Ureter (tissue), 1 donor: ENCODE measurements at places on chromosomes 2 and 18. TPM values are rescaled to one million over a fixed set of nuclear protein-coding genes. Genes with fewer than 3 reads are reported as not detected.

DNA sequence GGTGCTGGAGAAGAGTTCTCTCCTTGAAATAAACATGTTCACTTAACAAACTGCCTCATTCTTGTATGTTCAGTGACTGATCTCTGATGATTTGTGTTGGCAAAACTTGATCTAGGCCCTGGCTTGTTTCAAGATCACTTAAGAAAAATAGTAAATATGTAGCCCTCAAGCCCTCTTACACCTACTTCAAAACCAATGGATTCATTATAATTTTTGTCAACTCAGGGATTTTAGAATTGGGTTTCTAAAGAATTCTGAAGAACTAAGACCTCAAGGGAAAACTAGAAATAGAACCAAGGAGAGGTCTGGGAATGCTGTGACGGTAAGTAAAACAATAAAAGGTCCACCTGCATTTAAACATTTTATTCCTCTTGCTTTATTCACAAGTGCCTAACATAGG, 1731.6 kb upstream of the CELF4 start:
- DNase-seq: no peak

GRCh38 chr2:130727286-130727924, 1.5 kb upstream of the GPR148 start:
- DNase-seq: peak; percentile 90

DNA sequence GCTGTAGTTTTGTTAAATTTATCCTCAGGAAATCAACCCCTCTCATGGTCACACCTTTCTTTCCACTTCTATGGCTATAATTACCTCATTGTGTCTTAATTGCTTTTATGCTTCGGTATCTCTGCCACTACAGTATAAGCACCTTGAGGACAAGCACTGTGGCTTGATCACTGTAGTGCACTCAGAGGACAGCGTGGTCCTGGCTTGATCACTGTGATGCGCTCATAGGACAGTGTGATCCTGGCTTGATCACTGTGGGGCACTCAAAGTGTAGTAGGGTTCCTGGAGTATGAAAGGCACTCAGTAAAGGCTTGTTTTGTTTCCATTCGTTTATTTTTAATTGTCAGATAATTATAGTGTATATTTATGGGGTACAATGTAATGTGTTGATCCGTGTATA, 44.2 kb downstream of the DTNA start:
- no peak for DNase-seq

DNA sequence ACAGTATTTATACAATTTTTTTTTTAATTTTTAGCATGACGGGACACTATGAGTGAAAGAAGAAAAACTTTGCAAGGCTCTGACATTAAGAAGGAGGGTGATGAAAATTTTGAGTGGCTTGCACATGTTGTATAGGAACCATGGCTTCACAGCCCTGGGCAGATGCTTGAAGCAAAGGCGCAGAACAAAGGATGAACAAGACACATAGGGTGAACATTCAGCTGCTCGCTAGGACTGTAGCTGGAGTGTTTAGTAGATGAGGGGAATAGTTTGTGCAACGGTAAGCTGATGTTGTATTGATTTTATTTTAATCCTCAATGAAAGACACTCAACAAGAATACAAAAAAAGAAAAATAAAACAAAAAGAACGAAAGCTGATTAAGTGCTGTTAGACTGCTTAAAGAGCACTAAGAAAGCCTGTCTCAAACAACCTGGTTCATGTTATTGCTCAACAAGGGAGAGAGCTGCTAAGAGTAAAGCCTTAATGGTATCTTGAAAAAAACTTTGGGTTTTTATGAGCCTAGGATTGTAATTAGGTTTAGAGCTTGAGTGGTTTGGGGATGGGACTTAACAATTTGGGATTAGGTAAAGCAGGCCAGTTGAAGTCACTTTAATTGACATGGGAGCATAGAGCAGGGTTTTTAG, 41.2 kb upstream of the GCFC2 start:
- no peak for DNase-seq

- no peak for DNase-seq
Observed at GRCh38 chr2:227903381-227903780, 31.9 kb downstream of the DAW1 start.

- no peak for DNase-seq
Observed at GRCh38 chr2:42125841-42126594, 43.1 kb upstream of the EML4 start.

GRCh38 chr2:186718903-186719302, 25.0 kb downstream of the FAM171B start:
- no peak for DNase-seq

DNA sequence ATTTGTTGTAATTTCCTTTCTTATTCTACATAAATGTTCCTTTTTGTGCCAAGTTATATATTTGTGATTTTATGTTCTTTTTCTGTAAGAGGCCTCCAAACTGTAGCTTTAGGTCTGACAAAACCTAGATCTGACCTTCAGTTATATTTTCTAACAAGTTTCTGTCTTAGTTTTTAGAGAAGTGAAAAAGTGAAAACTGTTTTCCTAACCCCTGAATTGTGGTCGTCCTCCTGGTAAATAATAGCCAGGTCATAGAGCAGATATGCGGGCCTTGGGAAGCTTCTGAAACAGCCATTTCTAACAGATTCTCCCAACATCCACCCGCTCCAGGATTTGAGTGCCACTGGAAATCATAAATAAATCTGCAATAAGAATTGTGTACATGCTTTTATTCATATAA, 398.4 kb upstream of the CWC22 start:
- DNase-seq: no peak

- DNase-seq: no peak
Observed at GRCh38 chr2:20615466-20616241, 35.2 kb downstream of the HS1BP3 start.

GRCh38 chr2:134602666-134603065, 116.1 kb downstream of the TMEM163 start:
- no peak for DNase-seq

- DNase-seq: no peak
Observed at GRCh38 chr2:64317707-64318475, 136.1 kb upstream of the LGALSL start.

- DNase-seq: no peak
Observed at GRCh38 chr2:134397146-134397896, 143.4 kb downstream of the MGAT5 start.

DNA sequence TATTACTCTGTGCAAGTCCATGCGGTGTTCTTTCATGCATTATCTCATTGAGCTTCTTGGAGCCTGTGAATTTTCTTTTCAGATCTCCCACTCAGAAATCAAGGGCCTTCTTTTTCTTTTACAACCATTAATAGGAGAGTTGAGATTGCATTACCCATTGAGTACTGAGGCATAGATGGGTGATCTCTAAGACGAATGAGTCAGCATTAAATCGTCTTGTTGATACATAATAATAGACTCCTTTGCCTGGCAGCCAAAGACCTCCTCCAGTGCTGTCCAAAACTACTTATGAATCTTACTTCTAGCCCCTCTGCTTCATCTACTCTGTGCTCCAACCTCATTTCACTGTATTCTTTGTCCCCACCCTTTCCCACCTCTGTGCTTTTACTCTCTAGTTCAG, 180.5 kb downstream of the AGPS start:
- DNase-seq: no peak

- DNase-seq: no peak
Observed at GRCh38 chr2:188619146-188619545, 327.5 kb downstream of the GULP1 start.

- no peak for DNase-seq
Observed at GRCh38 chr18:8036551-8036950, 469.4 kb downstream of the PTPRM start.

DNA sequence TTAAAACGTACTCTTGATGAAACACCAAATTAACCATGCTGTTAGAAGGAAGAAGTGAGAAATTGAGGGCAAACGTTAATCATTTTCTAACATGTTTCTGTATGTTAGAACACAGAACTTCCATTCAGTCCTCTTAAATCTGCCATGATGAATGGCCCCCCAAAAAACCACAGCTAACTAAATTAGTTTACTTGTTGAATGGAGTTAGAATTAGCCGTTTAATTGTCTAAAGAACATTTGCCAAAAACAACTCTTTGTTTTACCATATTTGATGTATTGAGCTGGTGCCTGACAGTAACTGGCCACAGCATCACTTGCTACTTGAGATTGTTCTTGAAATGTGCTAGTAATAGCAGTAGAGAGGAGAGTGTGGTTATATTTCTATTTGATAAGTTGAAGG, 12.7 kb downstream of the CCNYL1 start:
- DNase-seq: no peak

GRCh38 chr2:20680744-20681375, 13.9 kb downstream of the GDF7 start:
- DNase-seq: no peak

GRCh38 chr2:54499661-54500060, 43.5 kb downstream of the SPTBN1 start:
- DNase-seq: no peak

DNA sequence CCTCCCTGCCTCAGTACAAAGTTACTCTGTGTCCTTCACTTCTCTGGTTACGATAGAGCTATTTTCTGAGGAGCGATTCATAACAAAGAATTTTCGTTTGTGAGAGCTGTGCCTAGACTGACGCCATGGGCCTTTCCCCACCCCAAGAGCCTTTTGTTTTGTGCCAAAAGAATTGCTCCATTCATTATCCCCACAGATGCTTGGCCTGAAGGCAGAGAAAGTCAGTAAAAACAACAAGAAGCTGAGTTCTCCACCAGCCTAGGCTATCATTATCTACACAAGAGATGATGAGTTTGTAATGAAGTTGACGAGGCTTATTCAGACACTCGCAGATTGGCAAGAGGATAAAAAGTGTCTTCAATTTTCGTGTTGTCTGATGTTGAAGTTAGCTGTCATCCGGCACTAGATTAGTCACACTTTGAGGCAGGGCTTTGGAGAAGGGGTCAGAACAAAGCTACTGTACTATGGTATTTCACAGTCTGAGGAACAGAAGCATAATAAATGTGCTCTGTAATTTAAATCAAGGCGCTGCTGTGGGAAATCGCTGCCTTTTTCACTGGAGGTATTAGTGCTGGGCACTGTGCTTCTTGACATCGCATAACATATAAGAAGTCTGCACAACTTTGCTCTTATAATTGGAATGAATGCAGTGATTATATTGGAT, 278.4 kb upstream of the FIGN start:
- DNase-seq: no peak

- DNase-seq: no peak
Observed at GRCh38 chr2:38100328-38100727, 24.4 kb upstream of the CYP1B1 start.

DNA sequence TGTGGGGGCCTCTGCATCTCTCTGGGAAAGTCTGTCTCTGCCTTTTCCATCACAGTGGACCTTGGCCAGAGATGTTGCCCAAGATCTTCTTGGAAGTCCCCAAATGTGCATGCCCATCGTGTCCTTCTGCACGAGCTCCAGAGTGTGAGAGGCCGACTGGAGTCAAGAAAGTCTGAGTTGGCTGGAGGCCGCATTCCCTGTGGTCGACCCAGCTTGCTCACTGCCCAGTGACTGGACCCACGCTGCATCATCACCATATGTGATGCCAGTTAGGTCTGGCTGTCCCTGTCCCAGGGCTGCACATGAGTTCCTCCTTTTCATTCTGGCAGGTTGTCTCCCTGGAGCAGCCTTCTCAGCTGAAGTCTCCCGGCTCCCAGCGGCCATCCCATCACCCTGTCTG, 93.8 kb downstream of the ARL4C start:
- DNase-seq: no peak

- peak; percentile 67 for DNase-seq
Observed at GRCh38 chr2:153871231-153872221, at the start of gene GALNT13. Gene GALNT13 (plus strand): TSS chr2:153871922.

DNA sequence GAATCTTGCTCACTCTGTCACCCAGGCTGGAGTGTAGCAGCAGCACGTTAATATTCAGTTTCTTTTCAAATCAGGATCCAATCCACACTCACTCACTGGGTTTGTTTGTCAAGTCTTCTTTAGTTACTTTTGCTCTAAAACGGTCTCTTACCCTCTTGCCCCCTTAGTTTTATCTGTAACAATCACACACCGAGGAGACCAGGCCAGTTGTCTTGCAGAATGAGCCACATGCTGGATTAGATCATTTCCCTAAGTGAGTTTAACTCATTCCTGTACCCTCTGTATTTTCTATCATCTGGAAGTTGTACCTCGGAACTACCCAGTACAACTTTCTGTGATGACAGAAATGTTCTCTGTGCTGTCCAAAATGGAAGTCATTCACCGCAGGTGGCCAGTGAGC, 20.7 kb upstream of the TOGARAM2 start:
- no peak for DNase-seq

- no peak for DNase-seq
Observed at GRCh38 chr2:192719629-192720028, 524.9 kb upstream of the TMEFF2 start.

- DNase-seq: no peak
Observed at GRCh38 chr2:15914596-15915385, 25.6 kb upstream of the MYCN start.

- no peak for DNase-seq
Observed at GRCh38 chr2:218582076-218582475, 13.4 kb downstream of the CNOT9 start.

GRCh38 chr18:8139891-8140406, 469.3 kb upstream of the RAB12 start:
- no peak for DNase-seq

DNA sequence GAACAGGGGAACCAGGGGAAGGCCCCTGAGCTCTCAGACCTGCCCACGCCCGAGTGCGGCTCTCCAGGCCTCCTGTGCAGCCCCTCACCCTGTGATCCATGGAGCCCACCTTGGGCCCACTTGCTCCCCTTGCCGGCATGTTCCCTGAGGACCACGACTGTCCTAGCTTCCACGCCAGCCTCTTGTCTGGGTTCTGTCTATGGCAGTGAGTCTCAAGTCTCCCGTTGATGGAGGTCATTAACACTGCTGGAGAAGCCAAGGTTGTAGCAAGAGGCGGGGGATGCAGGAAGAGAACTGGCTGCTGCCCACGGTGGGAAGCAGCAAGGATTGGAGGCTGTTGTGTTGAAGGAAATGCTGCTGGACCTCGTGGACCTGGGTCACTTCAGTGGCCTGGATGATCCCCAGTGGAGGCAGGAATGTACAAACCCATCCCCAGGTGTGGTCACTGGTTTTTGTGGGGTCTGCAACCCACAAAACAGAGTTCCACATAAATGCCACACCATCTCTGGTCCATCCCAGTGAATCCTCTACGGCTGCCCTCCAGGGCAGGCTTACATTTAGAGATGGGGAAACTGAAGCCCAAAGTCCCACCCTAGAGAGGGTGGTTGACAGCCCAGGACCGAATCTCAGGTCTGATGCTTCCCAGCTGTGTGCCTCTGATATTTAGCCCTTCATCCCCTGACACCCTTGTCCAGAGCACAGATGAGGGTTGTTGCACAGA, 150.3 kb downstream of the NDUFA10 start:
- peak; percentile 22 for DNase-seq

GRCh38 chr18:10776493-10776892, 250.7 kb downstream of the NAPG start:
- no peak for DNase-seq

TMEFF2 gene
- total RNA-seq: 4.8 TPM

IL18R1 gene
- 12.4 TPM for total RNA-seq

SCYGR4 gene
- not detected for total RNA-seq

ANKRD62 gene
- not detected for total RNA-seq

B4GALT6 gene
- 8.9 TPM for total RNA-seq

HPCAL1 gene
- total RNA-seq: 17.5 TPM

ITGB6 gene
- total RNA-seq: 96.3 TPM

IL37 gene
- total RNA-seq: not detected

EIF2AK2 gene
- total RNA-seq: 47.7 TPM

ABCG5 gene
- total RNA-seq: not detected

APLF gene
- total RNA-seq: 8.9 TPM

MRO gene
- total RNA-seq: 1.9 TPM

DPYSL5 gene
- not detected for total RNA-seq

SEMA4C gene
- 58.0 TPM for total RNA-seq

HADHB gene
- total RNA-seq: 151 TPM

DCDC2C gene
- total RNA-seq: not detected

SERPINB12 gene
- total RNA-seq: not detected

CYTIP gene
- 15.8 TPM for total RNA-seq

LOXL3 gene
- total RNA-seq: 6.4 TPM

NDC80 gene
- total RNA-seq: 0.91 TPM
